ENCODE measurements at places on chromosomes 3 and 15. TPM values are rescaled to one million over a fixed set of nuclear protein-coding genes. Genes with fewer than 3 reads are reported as not detected.

Gene GNAT1
- total RNA-seq = not detected

Gene TNNC1
- 1.8 TPM for total RNA-seq

Gene PLSCR5
- total RNA-seq = not detected

Gene CHRD
- total RNA-seq = 1.4 TPM

Gene NRG4
- total RNA-seq = not detected
